ENCODE measurements at places on chromosomes 2 and 18.

GRCh38 chr2:55391615-55392242 lies 27.9 kb downstream of the CCDC88A start:
- no peak for DNase-seq

GRCh38 chr2:207328944-207329386 lies 163.2 kb upstream of the KLF7 start:
- DNase-seq: no peak

GRCh38 chr18:6236258-6236657 lies 178.5 kb downstream of the L3MBTL4 start:
- no peak for DNase-seq

- DNase-seq: no peak
These were observed 1541.5 kb downstream of the LRP1B start for GRCh38 chr2:140589273-140589672.

- no peak for DNase-seq
These were observed 18.8 kb upstream of the TEX44 start for GRCh38 chr2:231573698-231574421.

DNA sequence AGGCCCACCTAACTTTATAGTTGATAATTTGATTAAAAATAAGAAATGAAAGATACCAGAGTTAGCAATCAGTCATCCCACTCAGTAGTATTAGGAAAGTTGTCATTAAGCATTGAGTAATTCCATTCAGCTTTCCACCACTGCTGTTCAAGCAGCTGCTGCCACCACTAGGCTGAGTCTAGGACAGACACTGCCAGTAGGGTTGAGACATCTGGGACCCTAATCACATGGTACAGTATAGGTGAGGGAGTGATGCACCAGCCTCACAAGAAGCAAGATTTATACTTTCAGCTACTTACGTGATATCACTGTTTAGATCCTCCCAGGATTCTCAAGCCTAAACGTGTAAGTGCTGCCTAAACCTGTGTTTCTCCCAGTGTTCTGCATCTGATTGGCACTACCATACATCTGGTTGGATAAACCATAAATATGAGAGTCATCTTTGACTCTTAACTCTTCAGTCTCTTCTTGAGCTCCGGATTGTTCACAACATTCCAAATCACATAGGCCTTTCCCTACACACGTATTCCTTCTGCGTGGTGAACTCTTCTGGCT lies 3.2 kb downstream of the UBXN4 start:
- no peak for DNase-seq

DNA sequence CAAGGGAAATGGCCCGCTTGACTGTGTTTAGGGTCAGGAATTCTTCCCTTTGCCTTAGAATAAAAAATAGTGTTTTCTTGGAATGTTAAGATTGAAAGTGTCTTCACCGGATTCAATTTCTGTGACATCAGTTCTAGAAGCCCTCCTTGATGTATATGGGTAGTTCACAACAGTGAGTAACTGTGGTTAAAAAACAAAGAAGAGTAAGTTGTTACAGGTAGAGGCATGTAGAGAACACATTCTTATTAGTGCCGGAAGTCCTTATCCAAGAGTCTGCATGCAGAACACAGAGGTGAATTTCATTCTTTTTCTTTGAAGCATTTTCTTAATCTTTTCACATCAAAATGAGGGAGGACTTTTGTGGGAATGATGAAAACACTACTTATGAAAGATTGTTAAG lies 105.5 kb downstream of the FMNL2 start:
- DNase-seq: no peak

- no peak for DNase-seq
These were observed 29.9 kb upstream of the ALKAL2 start for GRCh38 chr2:317501-318424.

GRCh38 chr2:63424329-63425078 lies 163.8 kb downstream of the WDPCP start:
- DNase-seq: no peak

- DNase-seq: no peak
These were observed 279.7 kb downstream of the KCNJ3 start for GRCh38 chr2:154978244-154978643.

GRCh38 chr2:57615855-57616556 lies 430.6 kb upstream of the VRK2 start:
- DNase-seq: no peak

DNA sequence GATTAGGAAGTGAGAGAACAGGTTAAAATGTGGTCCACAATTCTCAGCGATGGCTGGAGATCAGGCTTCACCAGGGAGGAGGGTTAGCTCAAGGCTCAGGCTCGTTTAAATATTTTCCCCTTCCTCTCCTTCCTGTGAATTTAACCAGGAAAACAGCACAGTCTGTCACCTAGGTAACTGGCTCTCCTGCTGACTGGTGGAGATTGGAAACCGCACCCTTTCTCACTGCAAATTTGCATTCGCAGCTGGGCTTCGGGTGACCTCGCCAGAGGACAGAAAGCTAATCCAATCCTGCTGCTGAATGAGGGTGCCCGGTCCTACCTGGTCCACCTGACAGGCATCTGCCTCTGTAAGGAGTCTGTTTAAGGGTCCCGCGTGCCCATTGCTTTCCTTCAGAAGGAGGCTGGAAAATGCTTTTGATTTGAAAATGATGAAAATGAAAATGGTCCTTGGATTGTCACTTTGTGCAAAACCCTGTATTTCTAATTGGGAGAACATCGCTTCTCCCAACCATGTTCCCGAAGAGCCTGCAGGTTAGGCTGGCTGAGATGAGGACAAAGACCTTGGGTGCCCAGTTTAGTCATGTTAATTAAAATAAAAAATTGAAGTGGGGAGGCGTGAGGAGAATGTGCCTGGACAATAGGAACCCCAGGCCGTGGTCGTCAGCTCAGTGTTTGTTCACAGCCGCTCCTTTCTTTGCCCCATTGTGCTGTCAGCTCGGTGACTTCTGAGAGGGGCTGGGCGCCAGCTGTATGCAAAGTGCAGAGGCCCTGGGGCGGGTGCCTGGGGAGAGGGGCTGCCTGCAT lies 43.4 kb upstream of the MTCL1 start:
- peak; percentile 98 for DNase-seq
